ENCODE measurements at places on chromosomes 1 and 21.

- no peak for DNase-seq
Observed at GRCh38 chr1:20753589-20753988, 21.1 kb upstream of the SH2D5 start.

GRCh38 chr1:168504064-168504837, 39.5 kb downstream of the XCL2 start:
- no peak for DNase-seq

DNA sequence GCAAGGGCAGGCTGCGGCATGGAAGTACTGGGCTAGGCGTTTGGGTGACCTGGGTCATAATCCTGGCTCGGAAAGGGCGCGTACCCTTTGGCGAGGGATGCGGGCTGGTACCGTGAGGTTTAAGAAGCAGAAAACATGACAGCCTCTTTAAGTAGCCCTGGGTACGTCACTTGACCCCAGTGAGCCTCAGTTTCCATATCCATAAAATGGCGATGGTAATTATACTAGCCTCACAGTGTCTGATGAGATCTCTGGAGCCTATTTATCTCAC, 700 bp downstream of the PIGV start:
- no peak for DNase-seq

DNA sequence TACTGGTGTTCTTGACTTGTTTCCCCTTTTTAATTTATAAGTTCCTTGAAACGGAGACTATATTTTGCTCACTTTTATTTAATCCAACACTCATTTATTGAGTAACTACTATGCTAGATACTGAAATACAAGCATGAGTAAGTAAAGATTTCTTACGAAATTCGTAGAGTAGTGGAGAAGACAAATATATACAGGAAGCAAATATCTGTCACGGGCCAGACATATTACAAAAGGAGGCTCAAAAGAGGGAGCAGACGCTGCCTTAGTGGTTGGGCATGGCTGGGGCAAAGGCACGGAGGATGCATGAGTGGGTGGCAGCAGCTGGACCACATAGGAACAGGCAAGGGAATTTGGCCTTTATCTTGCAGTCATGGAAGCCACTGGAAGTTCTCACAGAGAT, 6.8 kb downstream of the NCF2 start:
- no peak for DNase-seq

- no peak for DNase-seq
Observed at GRCh38 chr1:2473198-2473597, 2.9 kb upstream of the PLCH2 start.

DNA sequence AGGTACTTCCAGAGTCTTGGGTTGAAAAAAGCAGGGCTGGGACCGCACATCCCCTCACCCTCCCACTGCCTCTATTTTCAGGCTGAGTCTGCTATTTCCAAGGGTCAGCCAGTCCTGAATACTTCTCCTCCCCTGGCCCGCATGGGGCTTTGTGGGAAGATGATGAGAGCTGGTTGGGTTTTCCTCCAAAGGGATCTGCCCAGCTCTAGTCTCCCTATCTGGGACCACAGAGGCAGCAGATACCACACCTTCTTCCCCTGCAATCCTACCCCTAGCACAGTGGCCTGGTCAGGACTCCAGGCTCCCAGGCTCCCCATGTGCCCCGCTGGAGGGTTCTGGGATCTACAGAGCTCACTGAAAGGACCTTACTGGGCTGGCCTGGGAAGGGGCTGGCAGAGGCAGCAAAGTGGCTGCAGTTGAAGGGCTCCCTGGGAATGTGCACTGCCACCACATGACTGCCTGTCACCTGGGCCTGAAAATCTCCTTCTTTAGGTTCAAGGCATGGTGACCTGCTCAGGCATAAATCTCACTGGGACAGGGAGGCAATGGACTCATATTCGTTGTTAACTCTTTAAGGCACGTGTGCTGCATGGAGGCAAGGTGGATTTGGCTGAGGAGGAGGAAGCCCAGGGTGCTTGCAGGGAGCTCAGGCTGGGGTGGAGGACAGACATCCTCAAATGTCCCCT, 13.1 kb downstream of the CACNA1S start:
- no peak for DNase-seq

DNA sequence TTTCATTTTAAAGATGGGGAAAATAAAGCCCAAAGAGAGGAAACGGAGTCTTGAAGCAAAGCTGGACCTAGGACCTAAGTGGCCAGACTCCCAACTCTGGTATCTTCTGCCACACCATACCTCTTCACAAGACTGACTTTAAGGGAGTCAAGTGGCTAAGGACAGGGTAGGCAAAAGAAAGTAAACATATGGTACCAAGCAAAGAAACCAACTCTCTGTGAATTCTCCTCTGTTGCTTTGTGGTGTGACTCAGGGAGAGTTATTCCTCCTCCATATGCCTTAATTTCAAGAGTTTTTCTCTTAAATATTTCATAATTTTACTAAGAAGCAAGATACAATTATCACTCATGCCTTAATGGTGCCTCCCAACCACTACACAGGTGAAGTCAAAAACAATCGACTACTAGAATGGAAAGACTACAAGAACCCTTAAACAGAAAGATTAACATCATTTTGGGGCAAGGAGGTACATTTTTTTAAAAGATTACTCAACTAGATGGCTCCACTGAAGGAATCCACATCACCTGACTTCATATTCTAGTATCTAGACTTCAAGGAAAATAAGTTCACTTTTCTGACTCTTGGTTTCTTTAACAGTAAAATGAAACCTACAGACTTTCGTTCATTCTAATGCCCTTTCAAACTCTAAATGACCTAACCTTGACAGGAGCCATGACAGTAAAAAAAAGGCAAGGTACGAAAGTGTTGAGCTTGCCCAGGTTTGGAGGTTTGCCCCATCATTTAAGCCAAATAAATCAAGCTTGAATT, 44.2 kb downstream of the LUZP1 start:
- DNase-seq: no peak

- no peak for DNase-seq
Observed at GRCh38 chr1:59747420-59748024, 67.2 kb upstream of the HOOK1 start.

DNA sequence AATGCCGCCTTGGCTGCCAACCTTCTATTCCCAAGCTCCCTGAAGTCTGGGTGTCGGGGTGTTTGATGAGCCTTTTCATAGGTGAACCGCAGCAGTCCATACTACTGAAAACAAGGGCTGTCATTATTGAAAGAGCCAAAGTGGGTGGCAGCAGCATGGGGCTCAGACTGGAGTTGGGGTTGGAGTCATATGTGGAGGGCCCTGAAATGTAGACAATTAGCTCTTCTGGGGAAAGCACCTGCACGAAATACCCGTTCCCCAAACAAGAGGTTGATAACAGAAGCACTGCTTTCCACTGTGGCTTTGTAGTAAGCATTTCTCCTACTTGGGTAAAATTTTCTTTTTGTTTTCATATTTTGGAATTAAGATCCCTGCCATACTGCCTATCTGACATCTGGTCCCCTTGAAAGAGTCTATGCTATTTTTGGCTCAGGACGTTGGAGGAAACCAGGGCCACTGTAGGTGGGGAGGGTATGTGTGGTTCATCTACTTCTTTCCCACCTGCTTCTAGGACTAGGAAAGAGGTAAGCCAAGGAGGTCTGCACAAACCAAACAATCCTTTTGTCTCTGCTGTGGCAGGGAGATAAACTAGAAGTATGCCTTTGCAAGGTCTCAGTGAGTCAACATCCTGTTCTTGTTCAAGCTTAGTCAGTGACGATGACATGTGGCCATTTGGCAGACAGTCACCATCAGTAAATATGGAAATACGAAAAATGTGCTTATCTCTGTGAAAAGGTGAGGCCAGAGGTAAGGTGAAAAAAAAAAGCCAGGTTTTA, 197.0 kb upstream of the UBE2U start:
- no peak for DNase-seq

DNA sequence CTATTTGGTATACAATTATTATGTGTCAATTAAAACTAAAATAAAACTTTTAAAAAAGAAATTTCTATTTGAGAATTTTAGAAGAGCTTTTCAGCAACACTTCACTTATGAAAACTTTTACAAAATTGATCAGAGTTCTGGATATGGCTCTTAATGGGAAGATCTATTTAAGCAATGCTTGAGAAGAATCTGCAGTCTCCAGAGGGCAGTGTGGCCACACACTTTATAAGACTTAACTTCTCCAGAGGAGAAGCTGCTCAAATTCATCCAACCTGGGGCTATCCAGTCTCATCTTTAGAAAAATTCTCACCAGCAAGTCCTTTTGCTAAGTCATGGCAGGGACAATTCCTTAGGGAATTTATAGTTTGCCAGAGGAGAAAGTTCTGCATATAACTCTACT, 25.2 kb upstream of the AGO1 start:
- DNase-seq: no peak

DNA sequence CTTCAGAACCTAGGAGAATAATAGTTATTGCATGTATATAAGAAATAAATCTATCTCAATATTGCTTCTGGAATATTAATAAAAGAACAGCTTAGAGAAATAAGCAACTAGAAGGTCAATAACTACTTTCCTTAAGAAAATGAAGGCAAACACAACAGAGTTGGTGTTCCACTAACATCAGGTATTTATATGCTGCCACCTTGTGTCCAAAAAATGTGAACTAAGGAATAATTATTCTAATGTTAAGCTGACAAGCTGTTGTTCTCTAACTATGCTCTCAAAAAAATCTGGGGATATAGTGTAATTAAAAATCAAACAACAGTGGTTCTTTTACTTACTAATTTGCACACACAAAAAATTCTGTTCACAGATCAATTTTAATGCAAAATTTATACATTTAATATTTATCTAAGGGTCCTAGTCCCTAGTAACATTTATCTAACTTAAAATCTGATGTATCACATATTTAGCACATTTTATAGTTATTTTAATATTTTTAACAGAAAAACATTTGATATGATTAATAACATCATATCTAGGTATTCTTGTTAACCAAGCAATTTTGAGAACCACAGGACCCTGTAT, 39.6 kb downstream of the UCHL5 start:
- DNase-seq: no peak

DNA sequence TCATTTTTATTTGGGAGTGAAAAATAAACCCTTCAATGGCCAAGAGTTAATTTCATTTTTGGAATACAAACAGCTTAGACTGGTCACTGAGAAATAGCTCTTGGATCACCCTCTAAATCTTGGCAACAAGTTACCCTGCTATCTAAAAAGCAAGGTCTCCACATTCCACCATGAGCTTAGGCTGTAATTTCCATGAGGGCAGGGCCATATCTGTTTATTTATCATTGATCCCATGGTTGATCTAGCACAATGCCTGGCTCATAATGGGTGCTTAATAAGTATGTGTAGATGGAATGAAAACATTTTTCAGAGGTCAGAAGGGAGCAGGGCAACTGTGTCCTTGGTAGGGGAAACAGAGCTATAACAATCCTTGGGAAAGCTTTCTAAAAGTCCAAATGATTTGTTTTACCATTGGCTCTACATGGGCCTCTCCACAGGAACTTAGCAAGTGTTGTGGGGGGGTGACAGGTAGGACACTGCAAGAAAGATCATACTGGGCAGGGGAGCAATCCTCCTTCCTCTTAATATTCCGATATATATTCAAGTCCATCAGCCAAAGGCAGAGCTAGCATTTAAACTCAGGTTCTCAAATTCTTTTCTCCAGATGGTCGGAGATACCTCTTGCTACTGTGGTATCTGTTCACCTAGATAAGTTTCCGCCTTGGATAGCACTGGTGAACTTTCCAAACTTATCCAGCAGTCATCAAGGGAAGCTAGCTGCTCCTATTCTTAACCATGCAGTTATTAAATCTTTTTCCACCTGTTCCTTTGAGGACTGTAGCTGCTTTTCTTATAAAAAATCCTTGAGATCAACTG, 53.1 kb upstream of the PTCH2 start:
- DNase-seq: no peak

GRCh38 chr1:91883470-91883869, 2.5 kb downstream of the TGFBR3 start:
- DNase-seq: no peak

DNA sequence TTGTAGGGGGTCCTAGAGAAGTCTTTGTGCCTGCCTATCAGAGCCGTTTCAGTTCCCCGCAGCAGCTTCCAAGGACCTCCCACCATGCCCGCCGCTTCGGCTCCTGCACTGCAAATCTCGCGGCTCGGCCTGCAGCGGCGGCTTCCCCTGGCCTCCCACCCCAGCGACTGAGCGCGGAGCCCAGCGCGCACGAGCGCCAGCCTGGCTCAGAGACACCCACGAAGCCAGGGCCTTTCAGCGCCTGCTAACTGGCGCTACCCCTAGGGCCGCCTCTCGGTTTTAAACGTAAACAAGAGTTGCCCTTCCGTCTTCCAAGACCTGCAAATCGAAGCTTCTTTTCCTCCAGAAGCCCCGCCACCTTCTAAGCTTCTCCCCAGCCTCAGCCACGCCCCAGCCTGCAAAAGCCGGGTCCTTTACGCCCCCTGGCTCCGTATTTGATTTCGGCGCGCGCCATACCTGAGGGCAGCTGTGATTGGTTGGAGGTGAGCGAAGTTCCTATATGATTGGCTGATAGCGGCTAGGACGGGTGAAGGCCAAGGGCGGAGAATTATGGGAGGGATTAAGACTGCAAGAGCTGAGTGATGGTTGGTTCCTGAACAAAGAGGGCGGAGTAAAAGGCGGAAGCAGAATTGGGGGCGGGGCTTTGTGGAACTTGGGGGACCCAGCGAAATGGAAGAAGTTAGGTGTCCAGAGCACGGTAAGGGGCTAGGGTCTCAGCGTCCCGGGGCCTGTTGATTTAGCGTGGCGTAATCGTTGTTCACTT, at the start of gene TTF2:
Gene TTF2, plus strand, starts transcription at position 649 of the 763 bp plus-strand sequence. Its CDS starts 21 bp downstream, at position 670.
- DNase-seq: peak; percentile 91

GRCh38 chr1:44442791-44443190, 37.7 kb downstream of the RNF220 start:
- no peak for DNase-seq

DNA sequence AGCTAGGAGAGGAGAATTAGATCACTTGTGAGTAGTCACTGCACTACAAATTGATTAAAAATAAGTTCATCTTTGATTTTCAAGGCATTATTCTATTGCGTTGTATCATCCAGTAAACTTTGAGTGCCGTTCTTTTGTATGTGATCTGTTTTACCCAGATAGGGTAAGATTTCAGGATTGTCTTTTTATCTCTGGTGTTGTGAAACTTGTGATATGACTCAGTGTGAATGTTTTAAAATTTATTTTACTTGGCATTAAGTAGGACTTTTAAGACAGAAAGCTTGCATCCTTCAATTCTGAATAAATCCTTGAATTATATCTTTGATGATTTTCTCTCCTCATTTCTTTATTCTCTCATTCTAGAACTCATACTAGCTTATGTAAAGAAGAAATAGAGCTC, 93.3 kb upstream of the ADAMTS5 start:
- DNase-seq: no peak

DNA sequence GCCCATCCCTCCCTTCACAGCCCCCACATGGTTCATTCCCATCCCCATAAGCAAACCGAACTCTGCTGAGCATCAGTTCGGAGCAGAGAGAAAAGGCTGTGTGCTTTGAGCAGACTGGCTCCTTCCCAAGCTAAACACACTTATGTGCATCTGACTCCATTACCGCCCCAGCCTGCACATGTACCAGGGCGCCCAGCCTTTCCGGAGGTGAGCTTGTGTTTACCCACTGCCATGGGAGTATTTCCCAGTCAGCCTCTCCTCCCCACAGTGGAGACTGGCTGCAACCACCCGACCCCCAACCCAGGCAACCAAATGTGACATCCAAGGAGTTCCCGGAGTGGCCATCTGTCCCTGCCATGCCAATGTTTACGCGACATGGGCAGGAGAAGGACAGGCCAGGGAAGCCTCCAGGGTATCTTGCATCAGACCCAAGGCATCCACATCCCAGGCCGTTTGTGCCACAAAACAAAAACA, 9.4 kb downstream of the TIAM1 start:
- no peak for DNase-seq

Measured in effector memory CD4-positive, alpha-beta T cell (primary cell).